NCI-H1417 treated with DMSO at 0.1 percent for 48 hours (cell line): ENCODE measurements at places on chromosomes 12 and 14.

GRCh38 chr14:91363776-91364523, 53.7 kb downstream of the CCDC88C start:
- DNase-seq, result no peak

- DNase-seq, result no peak
Observed at GRCh38 chr12:95955549-95956159, 12.5 kb downstream of the AMDHD1 start.

- DNase-seq, result no peak
Observed at GRCh38 chr12:43740511-43741100, 18.0 kb downstream of the PUS7L start.

DNA sequence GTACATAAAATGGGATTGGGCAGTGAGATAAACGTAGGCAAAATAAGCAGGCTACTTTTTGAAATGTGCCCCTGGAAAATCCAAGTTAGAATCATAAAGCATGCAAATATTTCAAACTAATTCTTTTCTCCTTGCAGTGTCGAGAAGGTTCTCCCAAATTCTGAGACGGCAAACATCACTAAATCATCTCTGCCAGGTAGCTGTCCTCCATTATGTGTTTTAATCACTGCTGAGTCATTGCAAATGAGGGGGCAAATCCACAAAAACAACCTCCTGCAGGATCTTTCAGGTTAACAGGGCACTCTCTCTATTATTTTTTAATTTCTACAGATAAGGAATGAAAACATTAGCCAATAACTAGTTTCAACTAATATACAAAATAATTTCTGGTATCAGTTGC, 63.2 kb upstream of the RIC8B start:
- no peak for DNase-seq

DNA sequence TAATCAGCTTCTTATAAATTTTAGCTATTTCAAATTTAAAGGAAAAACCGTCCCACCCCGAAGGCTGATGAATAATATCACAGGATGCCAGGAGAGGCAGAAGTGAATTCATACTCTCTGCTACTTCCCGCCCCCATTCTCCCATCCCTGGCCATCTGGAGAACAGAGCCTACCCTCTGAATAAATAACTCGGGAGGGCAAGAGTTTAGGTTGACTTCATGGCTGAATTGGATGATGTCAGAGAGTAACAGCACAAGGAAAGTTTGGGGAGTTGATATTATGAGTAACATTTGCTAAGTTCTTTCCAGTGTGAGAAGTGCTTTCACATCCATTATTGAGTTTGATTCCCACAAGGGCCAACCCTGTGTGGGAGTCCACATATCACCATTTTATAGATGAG, 241.6 kb downstream of the EGLN3 start:
- no peak for DNase-seq

DNA sequence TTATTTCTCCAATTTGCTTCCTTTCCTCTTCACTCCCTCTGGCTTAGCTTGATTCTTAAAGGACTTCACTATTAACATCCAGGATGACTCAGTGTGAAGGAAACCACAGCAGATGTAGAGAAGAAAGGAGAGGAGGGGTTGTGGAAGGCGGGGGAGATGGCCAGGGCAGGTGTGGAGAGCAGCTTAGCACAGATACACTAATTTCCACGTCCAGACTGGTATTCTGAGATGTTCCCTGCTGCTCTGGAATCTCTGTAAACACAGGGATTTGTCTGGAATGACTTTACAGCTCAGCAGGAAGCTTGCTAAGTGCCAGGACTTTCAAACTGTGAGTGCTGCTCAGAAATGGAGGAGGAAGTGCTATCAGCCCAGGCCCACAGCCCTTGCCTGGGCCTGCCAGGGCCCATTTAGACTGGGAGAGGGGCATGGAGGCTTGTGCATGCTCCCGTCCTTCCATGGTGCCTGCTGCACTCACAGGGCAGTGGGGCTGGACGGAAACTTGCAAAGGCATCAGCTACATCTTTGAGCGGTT, 202.5 kb upstream of the DDHD1 start:
- DNase-seq, result peak; percentile 60
